Kidney capillary endothelial cell (primary cell): ENCODE measurements at places on chromosomes 1 and 21.

GRCh38 chr1:228259951-228260350 is 52.1 kb downstream of the OBSCN start:
- DNase-seq: no peak

GRCh38 chr1:198541737-198542136 is 1.3 kb upstream of the ATP6V1G3 start:
- DNase-seq: no peak

GRCh38 chr1:33007190-33008050 is 29.3 kb downstream of the AK2 start:
- peak; percentile 81 for DNase-seq

- no peak for DNase-seq
These were observed 3.1 kb downstream of the CHML start for GRCh38 chr1:241637046-241637590.

- no peak for DNase-seq
These were observed 95.4 kb downstream of the PTPRU start for GRCh38 chr1:29331729-29332128.

DNA sequence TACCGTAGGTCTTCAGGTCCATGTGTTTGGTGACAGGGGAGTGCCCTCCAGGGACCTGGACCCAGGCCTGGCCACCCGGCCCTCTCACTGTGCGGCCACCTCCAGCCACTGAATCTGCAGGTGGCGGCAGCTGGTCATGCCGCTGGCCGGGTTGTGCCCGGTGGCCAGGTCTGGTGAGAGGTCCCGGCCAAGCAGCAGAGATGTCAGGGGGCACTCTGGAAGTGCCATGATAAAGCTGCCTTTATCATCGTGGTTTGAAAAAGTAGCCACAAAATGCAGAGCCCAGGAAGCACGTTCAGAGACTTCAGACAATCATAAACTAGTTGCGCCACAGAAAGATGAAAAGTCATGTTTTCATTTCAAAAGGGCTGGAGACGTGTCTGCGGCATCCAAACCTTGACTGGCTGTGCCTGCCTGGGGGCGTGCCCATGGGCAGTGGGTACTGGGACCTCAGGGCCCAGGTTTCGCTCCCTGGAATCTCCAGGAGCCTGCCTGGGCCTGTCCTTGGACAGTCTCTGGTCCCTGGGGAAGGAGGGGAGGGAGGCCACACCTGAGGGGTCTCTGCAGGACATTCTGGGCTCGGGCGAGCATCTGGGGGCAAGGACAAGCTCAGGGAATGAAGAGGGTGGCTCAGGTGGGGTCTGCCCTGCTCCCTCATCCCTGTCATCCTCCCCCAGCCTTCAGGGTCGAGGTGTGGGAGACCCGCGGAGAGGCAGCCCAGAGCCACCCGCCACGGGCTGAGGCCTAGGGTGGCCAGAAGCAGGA is 44.9 kb downstream of the COL18A1 start:
- no peak for DNase-seq

- DNase-seq: no peak
These were observed 1.9 kb downstream of the RCAN3 start for GRCh38 chr1:24504560-24504959.

DNA sequence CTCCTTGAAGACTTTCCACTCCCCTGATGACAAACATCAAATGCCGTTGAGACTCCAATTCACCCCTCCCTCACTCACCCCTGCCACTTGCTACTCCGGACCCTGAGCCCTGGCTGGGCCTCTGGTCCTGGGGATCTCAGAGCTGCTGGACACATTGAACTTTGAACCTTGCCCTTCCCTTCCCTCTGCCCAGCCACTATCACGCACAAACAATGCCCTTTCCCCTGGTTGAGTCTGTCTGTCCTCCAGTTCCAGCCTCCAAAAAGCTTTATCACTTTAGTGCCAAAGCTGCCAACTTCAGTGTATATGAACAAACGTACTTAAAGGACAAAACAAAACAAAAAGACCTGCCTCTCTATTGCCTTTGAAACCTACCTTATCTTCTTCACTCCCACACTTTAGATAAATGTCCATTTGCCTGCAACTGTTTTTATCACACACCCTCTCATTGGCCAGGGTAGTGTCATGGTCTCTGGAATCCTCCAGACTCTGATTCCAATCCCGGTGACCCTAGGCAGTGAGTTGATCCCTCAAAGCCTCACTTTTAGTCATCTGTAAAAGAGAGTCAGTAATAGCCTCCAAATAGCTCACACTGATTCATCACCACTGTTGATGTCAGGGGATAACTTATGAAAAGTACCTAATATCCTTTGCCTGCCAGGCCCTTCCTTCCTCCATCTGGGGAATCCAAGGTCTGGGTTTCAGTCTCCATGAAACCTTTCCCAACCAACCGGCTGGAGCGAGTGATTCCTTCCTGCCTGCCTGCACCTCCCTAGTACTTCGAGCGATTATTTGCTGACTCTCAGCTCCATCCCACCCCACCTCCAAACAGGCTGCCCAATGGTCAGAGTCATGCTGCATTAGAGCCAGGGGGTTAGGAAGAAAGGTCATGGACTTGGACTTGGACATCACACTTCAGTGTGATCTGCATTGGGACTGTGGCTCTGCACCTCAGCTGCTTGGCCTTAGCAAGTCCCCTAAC is 15.9 kb upstream of the SPOCD1 start:
- peak; percentile 43 for DNase-seq

- DNase-seq: no peak
These were observed 12.0 kb upstream of the SYT14 start for GRCh38 chr1:209926045-209926444.

GRCh38 chr1:89089962-89090361 is 25.0 kb upstream of the GBP1 start:
- DNase-seq: no peak

GRCh38 chr1:110460253-110461220 is 9.6 kb downstream of the PROK1 start:
- peak; percentile 65 for DNase-seq

GRCh38 chr1:114235960-114236359 is 82.3 kb upstream of the SYT6 start:
- no peak for DNase-seq

DNA sequence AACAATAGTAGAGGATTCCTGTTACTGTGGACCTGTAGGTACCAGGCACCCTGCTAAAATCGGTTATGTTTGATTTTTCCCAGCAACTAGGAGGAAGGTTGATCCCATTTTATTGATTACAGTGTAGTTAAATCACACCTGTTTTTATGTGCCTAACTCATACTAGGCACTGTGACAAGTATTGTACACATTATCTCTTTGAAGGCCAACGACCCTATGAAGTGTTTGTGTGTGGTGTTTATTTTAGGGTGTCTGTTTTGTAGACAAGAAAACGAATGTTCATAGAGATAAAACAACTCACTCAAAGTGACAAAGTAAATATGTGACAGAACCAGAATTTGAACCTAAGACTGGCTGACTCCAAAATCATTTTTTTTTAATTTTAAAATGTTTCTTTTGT is 49.5 kb downstream of the FGGY start:
- no peak for DNase-seq
